ENCODE measurements at places on chromosomes 1 and 21.

DNA sequence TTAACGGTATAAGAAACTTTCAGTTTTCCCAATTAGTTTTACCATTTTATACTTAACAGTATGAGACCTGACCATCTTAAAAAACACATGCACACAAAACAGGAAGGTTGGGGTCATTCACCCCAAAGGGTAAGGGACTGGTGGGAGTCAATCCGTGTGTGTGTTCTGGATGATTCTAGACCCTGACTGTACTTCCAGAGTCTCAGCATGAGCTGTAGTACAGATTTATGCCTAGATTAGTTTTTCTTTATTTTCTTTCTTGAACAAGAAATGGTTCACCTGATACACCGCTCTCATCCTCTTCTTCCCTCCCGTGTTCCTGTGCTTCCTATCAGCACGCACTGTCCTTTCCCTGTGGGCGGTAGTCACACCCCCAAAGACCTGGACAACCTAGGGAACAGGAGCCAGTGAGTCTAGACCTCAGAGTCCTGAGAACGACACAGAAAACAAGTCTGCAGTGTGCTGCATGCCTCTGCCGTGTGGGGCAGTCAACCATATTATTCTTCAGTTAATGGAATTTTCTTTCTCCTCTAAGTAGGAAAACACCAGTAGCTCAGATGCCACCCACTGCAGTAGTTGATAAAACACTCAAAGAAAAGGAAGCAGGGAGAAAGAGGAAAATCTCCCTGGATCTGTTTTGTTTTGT lies 38.9 kb upstream of the MRPS6 start:
- H3K27ac ChIP-seq = no peak overlapping the region
- DNase-seq = no peak
- no peak overlapping the region for H3K4me3 ChIP-seq

GRCh38 chr21:38298832-38299231 lies 42.0 kb downstream of the KCNJ15 start:
- H3K4me3 ChIP-seq = peak overlapping the region; percentile 13
- no peak for DNase-seq
- H3K27ac ChIP-seq = no peak overlapping the region
- no peaks in the 10 kb centered on the region for H3K27me3 ChIP-seq
- H3K36me3 ChIP-seq = peaks cover 34% of the 10 kb centered on the region
- H3K4me1 ChIP-seq = peaks cover 31% of the 10 kb centered on the region

GRCh38 chr1:52533713-52534112 lies 19.2 kb downstream of the TUT4 start:
- no peaks in the 10 kb centered on the region for H3K27me3 ChIP-seq
- DNase-seq = no peak
- no peaks in the 10 kb centered on the region for H3K36me3 ChIP-seq
- no peak overlapping the region for H3K27ac ChIP-seq

GRCh38 chr1:186139701-186140100 lies 235.4 kb downstream of the TPR start:
- peaks cover 6% of the 10 kb centered on the region for H3K36me3 ChIP-seq
- no peaks in the 10 kb centered on the region for H3K4me1 ChIP-seq
- H3K27me3 ChIP-seq = no peaks in the 10 kb centered on the region
- H3K27ac ChIP-seq = no peak overlapping the region

DNA sequence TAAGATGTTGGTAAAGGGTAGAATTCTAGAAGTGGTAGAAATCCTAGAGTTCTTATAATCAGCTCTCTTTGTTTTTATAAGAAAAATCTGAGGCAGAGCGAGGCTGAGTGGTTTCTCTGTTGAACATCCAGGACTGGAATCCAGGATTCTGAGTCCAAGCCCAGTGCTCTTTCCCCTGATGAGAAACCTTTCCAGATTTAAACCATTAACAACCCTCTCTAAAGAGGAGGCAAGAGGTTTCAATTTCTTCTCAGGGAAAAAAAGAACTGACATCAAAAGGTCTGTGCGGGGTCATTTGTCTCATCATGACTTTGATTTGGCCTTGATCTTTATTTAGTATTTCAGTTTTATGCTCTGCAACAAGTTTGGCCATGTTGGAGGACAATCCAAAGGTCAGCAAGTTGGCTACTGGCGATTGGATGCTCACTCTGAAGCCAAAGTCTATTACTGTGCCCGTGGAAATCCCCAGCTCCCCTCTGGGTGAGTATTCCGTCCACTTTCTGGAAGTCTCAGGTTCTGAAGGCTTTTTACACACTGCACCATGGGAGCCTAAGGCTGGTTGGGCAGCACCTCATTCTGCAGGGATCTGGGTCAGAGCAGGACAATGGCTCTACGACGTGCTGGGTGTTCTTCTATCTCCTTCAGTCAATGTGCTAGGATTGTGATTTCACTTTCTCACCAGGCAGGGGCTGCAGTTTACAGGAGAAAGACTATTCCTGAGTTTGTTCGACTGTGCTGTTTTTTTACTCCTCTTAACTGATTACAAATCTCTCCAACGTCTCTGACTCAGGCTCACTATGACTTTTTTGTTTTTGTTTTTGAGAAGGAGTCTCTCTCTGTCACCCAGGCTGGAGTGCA lies 18.9 kb upstream of the CCT8 start:
- H3K4me1 ChIP-seq = no peaks in the 10 kb centered on the region
- no peak for DNase-seq
- H3K27me3 ChIP-seq = no peaks in the 10 kb centered on the region
- peak overlapping the region; percentile 15 for H3K27ac ChIP-seq

DNA sequence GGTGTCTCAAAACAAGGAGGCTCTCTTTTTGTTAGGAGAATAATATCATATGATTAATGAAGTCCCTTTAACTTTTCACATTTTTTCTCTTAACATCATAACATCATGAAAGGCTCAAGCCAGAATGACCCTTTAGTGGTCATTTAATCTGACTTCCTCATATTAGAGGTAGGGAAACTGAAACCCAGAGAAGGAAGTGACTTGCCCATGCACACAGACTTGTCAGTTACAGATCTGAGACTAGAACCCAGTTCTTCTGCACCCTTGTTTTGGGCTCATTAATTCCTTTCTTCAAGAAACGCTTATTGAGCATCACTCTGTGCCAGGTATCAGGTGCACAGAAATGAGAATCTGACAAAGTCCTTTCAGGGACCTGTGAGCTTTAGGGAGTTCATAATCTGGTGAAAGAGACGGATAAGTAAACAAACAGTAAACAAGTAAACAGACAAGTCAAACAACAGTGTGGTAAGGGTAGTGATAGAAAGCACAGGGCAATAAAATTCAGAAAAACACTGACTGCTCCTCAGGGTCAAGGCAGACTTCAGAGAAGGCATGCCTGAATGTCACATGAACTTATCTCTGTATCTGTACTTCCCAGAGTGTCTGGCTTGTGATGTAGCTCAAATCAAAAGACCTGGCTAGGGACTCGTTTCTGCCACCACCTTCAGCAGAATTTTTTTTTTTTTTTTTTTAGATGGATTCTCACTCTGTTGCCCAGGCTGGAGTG lies 38.3 kb upstream of the OSBPL9 start:
- DNase-seq = no peak
- H3K36me3 ChIP-seq = no peaks in the 10 kb centered on the region
- H3K4me1 ChIP-seq = no peaks in the 10 kb centered on the region
- H3K27me3 ChIP-seq = no peaks in the 10 kb centered on the region

DNA sequence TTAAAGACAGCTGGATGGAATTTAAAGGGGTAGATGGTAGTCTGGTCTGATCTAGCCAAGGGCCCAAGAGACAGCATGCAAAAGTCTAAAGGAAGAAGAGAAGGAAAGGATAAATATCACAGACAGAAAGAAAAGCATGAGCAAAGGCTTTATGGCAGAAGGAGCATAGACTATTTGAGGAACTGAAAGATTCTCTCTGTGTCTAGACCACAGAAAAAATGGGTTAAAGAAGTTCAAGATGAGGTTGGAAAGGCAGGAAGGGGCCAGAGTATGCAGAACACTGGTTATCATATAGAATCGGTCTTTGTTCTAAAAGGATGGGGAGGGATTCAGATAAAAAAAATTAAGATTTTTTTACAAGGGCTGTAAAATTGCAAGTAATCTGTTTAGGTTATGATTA lies 136.8 kb upstream of the SGIP1 start:
- DNase-seq = no peak
- no peaks in the 10 kb centered on the region for H3K27me3 ChIP-seq
- no peaks in the 10 kb centered on the region for H3K4me1 ChIP-seq
- H3K4me3 ChIP-seq = no peak overlapping the region
- no peak overlapping the region for H3K27ac ChIP-seq
- H3K36me3 ChIP-seq = no peaks in the 10 kb centered on the region

- H3K36me3 ChIP-seq = no peaks in the 10 kb centered on the region
- no peak for DNase-seq
- no peaks in the 10 kb centered on the region for H3K4me1 ChIP-seq
- H3K4me3 ChIP-seq = no peak overlapping the region
Measured at GRCh38 chr1:106746448-106747085, 309.9 kb upstream of the PRMT6 start.

Data from left lung (tissue), 14 donors.